ENCODE measurements at places on chromosomes 1 and 21. TPM values are rescaled to one million over a fixed set of nuclear protein-coding genes. Genes with fewer than 3 reads are reported as not detected.

GRCh38 chr1:211547710-211548109 is 31.3 kb downstream of the SLC30A1 start:
- no peak for DNase-seq

DNA sequence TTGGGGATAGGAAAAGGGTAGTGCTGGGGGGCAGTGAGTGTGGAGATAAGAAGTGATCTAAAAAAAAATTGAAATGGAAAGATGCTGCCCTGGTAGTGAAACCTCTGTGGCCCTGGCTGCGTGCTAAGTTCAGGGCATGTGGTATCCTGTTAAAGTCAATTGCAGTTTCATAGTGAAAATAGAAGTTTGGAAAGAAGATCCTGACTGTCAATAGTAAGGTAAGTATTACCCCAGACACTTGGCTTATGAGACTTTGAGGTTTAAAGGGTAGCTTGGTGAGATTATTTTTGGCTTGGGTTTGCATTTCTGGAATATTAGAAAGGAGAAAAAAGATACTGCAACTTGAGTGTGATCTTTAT is 6.8 kb downstream of the ARID1A start:
- no peak for DNase-seq

DNA sequence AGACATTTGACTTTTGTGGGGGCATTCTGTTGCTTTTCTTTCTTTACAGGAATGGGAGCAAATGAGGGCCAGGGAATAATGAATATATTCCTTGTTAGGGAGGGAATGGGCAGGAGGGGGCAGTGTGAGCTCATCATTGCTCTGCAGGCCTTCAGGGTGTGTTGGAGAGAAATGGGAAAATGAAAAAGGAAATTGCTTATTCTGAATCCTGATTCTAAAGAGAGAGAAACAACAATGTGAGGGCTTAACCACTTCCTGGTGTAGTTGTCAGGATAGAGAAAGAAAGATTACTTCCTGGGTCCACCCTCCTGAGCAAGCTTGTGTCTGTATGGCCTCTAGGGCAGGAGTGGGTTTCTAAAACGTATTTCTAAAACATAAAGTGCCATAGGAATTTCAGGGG is 28.3 kb downstream of the VANGL2 start:
- DNase-seq: peak; percentile 16

DNA sequence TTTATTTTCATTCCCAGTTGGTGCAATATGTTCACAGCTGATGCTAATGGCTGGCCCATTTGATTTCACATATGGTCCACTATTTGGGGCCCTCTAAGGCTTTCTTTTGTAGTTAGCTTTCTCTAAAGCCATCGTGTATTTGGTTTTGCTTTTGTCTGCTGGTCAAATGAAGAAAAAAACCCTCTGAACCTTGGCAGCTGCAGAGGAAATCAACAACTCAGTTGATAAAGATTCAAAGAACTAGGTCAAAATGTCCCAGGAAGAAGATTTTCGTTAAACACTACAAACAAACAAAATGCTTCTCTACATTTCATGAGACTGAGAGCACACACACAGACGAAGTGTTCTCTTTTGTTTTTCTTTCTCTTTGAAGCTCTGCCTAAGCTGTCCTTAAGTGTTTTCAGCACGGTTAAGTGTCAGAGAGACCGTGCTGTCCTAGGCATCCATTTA is 655.0 kb downstream of the RWDD3 start:
- DNase-seq: no peak

DNA sequence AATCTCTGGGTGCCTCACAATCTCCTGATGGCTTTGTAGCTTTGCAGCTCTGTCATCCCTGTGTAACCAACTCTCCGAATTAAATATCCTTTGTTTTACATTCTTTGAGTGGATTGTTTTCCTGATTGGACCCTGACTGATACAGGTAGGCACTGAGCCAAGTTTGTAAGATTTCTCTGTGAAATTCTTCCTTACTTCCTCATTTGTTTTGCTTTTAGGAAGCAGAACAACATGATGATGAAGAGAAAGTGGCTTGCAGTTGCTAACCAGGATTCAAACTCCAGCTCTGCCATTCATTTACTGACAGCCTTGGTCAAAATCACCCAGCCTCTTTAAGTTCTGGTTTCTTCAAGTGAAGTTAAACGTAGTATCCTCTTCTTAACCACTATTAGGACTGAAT is 452.3 kb downstream of the OMA1 start:
- no peak for DNase-seq

GRCh38 chr21:31282095-31282709 is 61.9 kb downstream of the TIAM1 start:
- DNase-seq: peak; percentile 55

DNA sequence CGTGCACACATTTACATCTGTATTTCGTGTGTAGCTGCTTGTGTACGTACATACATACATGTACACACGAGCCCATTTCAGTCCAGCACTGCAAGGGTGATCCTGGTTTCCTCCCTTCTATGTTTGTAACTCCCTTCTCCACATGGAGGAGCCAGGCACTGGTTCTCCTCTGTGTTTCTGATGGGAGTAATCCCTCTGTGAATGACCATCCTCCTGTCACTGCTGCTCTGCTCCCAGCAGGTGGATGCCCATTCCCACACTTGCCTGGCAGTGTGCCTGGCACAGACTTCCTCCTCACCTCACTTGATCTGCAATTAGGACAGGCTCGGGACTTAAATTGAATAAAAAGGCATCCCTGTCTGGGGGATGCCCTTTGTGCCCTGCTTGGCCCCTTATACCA is 37.1 kb downstream of the TRAPPC10 start:
- DNase-seq: no peak

GRCh38 chr1:13878021-13878420 is 178.0 kb downstream of the PRDM2 start:
- DNase-seq: no peak

DNA sequence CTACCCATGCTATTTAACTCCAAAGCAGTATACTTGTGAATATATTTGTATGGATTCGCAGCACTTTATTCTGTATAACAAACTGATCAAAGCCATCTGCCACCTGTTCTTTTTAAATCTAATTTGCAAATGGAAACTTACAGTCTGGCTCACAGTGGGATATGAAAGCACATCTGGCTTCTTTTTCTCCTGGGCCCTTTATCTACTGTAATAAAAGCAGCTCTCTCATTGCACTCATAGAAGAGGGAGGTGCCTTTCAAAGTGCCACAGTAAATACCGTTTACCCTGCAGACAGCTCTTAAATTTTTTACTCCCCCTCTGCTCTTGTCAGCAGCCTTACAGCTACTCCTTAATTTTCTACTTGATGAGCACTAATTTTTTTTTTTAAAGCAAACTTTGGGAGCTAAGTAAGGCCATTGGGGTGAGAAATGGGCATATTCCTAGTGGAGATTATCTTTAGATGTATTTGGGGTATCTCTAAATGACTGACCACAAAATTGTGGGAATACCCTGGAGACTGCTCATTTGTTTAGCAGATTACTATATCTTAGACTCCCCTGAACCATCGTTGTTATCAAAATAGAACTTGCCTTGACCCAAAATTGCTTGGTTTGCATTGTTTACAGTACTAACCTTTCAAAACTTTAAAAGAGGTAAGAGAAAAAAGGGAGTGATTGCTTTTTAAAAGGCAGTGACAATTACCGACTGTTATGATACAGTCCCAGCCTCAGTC is 110.1 kb downstream of the VPS13D start:
- DNase-seq: no peak

DNA sequence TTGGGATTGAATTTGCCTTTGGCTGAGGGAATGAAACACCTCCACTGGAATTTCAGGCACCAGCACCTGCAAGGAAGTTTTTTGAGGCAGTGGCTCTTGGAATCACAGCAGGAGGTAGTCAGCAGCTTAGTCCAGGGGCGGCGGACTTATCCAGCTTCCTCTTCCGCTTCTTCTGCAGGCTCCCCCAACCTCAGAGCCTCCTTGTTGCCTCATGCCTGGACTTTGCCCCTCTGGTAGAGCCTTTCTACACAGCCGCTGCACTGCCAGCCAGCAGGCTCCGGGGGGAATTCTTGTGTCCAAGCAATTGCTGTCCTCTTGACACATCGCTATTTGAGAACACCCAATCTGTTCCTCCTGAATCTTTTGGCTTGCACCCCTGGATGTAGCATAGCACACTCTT is 4.4 kb upstream of the RHEX start:
- no peak for DNase-seq

DNA sequence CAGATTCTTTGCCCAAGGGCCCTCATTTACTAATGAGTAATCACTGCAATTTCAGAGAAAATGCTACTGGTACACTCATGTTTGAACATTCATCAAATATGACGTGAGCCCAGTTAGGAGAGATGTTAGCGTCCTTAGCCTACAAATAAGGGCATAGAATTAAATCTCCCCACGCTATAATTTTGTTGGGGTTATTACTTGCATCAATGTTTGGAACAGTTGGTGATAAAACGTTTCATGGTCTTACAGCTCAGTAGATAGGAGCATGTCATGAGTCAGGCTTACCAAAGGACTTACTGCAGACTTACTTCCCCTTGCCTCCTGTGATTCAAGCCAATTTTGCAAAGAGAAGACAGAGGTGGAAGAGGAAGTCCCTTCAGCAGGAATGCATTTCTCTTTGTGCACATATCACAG is 304.0 kb downstream of the KIF26B start:
- no peak for DNase-seq

DNA sequence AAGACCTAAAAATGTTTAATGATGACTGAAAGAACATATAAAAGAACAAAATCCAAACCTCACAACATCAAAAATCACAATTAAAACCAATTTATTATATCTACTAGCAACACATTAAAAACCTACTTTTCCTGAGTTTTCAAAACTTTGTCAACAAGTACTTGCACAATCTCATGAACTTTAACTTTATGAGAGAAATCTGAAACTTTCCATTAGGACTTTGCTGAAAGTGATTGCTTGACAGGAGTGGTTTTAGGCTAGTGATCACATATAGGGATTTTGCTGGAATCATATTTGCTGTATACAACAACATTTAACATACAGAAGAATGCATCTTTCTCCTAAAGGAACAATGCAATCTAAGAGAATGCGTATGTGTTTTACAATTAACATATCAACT is 13.2 kb downstream of the HNRNPR start:
- DNase-seq: no peak

DNA sequence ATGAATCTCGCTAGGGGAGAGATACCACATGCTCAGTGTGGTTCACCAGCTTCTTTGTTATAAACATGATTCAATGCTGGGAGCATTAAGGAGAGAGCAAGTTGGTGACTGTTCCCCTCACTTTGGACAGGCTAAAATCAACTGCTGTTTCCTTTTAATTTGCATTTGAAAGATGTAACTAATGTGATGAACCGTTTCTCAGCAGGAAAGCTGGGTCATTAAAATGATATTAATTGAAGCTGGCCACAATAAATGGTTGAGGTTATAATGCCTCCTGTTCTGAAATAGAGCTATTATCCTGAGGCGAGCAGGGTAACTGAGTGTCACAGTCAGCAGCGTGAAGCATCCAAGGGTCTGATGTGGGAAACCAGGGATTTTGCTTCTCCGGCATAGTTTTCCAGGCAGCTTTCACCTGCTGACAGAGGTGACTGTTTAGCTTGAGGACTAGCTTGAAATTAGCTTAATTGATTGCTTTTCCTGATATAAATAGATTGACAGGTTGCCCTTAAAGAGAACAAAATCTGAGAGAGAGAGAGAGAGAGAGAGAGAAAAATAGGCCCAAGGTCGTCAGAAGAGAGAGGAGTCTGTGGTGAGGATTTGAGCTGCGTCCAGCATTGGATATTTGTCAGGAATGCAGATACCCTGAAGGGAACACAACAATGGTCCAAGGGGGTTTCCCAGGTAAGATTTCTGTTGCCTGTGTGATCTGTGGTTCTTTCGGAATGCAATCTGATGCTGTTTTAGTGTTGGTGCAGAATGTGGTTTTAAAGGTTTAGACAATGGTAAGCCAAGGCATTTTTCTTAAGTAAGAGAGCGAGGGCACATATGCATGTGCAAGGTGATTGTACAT is 209.7 kb downstream of the PATJ start:
- no peak for DNase-seq

DNA sequence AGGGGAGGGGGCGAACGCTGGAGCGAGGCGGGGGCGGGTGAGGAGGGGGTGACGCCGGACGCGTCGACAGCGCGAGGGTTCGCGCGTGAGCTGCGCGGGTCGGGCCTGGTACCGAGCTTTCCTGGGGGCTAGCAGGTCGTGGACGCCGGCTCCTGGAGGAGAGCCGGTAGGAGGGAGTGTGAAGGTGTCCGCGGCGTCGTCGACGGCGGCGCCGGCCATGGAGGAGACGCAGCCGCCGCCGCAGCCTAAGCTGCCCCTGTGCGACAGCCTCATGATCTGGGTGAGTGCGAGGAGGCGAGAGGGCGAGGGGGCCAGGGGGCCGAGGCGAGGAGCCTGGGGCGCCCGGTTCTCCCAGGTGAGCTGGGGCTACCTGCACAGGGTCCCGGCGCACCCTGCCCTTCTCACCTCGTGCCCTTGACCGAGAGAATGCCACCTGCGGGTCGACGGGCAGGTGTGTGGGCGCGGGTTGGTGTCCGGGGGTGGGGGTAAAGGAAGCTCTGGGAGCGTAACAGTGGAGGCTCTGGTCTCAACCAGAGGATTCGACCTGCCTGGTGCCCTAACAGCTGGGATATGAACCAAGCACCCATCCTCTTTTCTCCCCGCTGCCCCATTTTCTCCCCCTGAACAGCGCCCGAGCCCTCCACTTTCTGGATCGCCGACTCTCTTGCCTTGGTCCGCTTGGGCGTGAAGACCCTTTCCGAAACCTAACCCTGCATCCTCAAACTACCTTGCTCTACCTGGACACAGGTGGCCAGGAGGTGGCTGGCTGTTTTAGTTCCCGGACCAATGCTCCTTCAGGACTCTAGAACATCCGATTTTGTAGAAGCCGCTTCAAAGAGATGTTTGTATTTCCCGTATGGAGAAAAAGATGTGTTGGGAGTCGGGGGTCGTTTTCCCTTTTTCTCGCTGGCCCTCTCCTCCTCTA is at the start of gene HOOK1:
Gene HOOK1, plus strand, starts transcription at position 49 of the 925 bp plus-strand sequence. Its CDS starts 169 bp downstream, at position 218.
- no peak for DNase-seq

GRCh38 chr1:55040083-55040932 is 960 bp downstream of the PCSK9 start:
- DNase-seq: no peak

- no peak for DNase-seq
Observed at GRCh38 chr21:27818847-27819246, 852.0 kb upstream of the ADAMTS5 start.

GRCh38 chr1:151739590-151740355 is 18.5 kb downstream of the RIIAD1 start:
- DNase-seq: no peak

GRCh38 chr21:43333298-43334062 is 93.5 kb downstream of the SIK1 start:
- DNase-seq: no peak

- DNase-seq: no peak
Observed at GRCh38 chr1:167544447-167545093, 9.0 kb downstream of the CREG1 start.

GUCA2A gene
- total RNA-seq: not detected

SH2D5 gene
- total RNA-seq: 10.4 TPM

C1orf53 gene
- 4.2 TPM for total RNA-seq

FGR gene
- total RNA-seq: not detected

FCAMR gene
- total RNA-seq: not detected

IL20 gene
- not detected for total RNA-seq

CELA2A gene
- total RNA-seq: 1.6 TPM

LDLRAP1 gene
- total RNA-seq: 26.0 TPM

CR1 gene
- total RNA-seq: 0.07 TPM
